Cardiac muscle cell (in vitro differentiated cells and primary cell): ENCODE measurements at places on chromosomes 4 and X.

DNA sequence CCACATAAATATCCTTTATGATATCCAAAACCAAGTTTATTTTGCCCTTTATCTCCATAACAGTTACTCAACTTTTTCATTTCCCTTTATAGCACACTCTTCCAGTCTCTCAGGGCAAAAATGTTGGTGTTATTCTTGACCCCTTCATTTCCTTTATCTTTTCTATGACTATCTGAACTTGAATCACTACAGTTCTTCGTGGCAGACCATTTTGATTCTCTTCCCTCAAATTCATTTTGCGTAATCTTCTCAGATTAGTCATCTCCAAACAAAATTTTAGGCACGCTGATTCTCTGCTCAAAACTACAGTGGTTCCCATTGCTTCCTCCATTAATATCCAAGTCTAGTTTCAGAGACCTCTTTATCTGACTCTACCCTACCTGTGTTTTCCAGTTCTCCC lies 26.1 kb downstream of the RUFY3 start:
- no peak for DNase-seq

DNA sequence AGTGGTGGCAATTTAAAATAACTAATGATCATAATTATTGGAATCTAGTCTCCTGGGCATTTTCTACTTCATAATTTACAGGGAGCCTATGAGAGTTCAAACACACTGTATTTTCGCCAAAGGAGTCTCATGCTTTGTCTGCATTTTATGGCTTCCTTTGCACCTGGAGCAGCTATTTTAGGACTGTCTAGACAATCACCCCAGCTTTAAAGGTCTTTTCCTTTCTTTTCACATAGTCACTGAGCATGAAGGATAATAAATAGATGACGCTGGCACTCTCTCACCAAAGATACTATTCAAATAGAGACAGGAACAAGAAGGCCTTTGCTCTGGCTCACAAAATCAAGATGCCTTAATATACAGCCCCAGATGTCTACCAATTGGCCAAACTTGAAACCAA lies 43.0 kb downstream of the AMELX start:
- DNase-seq: no peak

GRCh38 chr4:94680176-94680862 lies 77.4 kb upstream of the BMPR1B start:
- peak; percentile 42 for DNase-seq

GRCh38 chr4:14087921-14088320 lies 460.4 kb upstream of the BOD1L1 start:
- DNase-seq: no peak

DNA sequence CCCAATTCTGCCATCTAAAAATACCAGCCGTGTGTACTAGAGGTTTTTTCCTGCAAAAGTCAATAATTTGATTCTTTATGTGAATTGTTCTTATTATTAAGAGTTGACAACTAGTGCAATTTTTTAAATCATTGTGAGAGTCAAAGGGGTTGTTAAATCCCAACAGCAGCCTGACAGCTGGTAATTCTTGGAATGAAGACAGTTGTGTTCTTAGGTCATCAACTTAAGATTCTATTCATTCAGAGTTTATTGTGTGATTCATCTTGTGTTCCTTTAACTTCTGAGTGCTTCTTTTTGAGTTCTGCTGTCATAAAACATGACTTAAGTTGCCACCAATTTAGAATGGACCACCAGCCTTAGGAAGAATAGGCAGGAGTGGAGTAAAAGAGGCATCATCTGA lies 329.0 kb downstream of the NAF1 start:
- DNase-seq: no peak

DNA sequence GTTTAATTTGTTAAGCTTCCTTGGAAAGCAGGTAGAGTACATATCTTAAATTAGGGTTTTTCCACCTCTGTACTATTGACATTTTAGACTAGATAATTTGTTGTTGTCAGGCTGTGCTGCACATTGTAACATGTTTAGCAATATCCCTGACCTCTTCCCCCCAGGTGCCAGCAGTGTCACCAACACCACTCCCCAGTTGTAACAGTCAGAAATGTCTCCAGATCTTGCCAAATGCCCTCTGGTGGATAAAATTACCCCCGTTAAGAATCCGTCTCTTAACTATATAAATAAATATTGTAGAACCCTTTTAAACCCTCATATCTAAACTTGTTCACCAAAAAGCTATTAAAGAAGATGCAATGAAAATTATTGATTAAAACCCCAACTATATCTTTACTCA lies 161.5 kb downstream of the ARHGAP6 start:
- DNase-seq: no peak

- DNase-seq: peak; percentile 41
Observed at GRCh38 chrX:31260351-31260750, 188.5 kb upstream of the FTHL17 start.

GRCh38 chrX:1249101-1249887 lies 19.3 kb upstream of the CSF2RA start:
- DNase-seq: peak; percentile 82

- DNase-seq: peak; percentile 7
Observed at GRCh38 chrX:40173143-40174000, 75.6 kb upstream of the BCOR start.

DNA sequence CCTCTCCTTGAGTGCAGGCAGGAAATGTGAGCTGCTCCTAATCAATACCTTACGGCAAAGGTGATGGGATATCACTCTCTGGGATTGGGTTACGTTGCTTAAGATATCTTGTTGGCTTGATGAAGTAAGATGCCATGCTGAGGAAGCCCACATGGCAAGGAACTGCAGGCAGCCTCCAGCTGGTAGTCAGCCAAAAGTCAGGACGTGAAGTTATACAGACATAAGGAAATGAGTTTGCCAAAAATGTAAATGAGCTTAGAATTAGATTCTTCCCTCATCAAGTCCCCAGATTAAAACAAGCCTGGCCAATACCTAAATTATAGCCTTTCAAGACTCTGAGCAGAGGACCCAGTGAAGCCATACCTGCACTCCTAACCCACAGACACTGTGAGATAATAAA lies 155.0 kb downstream of the QDPR start:
- DNase-seq: no peak

DNA sequence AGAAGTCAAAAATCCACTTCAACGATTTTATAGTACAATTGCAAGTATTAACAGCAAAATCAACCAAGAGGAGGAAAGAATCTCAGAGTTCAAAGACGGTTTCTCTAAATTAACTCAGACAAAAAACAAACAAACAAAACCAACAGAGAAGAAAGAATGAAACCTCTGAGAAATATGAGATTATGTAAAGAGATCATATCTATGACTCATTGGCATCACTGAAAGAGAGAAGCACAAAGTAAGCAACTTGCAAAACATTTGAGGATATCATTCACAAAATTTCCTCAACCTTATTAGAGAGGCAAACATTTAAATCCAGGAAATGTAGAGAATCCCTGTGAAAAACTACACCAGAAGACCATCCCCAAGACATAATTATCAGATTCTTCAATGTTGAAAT lies 370.4 kb downstream of the INPP4B start:
- peak; percentile 22 for DNase-seq

- DNase-seq: peak; percentile 79
Observed at GRCh38 chr4:27010334-27010940, 149.8 kb downstream of the STIM2 start.

DNA sequence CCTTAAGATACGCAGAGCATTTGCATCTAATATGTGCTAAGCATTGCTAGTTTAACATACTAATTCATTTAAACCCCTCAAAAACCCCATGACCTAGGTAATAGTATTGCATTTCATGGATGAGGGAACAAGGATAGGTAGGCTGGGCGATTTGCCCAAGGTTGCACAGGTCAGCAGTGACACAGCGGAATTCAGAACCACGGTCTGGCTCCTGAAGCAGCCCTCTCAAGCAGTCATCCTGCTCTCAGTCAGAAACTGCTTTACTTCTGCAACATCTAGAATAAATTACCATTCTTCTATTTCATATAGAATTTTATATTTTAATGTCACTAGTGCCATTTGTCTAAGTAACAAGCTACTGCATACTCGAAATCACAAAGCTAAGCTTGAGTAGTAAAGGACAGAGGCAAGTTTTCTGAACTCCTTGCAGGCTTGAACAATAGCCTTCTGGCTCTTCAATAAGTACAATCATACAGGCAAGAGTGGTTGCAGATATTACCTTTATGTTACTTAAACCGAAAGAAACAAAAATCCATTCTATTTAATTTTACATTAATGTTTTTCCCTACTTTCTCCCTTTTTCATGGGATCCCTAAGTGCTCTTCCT lies 555 bp upstream of the SPP1 start:
- peak; percentile 27 for DNase-seq

DNA sequence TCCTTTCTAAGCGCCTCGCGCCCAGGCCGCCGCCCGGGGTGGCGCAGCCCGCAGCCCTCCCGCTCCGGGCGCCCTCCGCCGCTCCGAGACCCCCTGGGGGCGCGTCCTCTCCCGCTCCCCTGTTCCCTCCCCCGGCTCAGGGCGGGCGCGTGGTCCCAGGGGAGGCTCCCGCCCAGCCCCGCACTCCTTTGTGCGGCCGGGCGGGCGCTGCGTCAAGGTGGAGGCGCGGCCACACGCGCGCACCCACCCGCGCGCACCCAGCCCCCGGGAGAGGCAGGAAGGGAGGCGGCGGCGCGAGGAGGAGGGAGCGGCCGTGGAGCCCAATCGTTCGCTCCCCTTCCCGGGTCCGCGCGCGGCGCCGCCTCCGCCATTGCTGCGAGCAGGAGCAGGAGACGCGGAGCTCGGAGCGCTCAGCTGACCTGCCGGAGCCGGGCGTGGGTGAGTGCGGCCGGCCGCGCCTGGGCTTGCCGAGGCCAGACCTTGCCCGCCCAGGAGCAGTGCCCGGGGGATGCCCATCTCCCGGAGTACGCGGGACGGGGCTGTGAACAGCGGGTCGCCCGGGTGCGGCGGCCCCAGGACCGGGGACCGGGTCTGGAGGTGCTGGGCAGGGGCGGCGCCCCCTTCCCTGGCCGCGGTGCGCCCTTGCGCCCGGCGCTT lies at the start of gene NSG1:
TSS of gene NSG1 (plus strand) at position 367 of the 657 bp plus-strand sequence. CDS start 528 bp downstream, outside the sequence.
- peak; percentile 57 for DNase-seq

GRCh38 chr4:8266508-8266907 lies 3.0 kb upstream of the HTRA3 start:
- DNase-seq: no peak

DNA sequence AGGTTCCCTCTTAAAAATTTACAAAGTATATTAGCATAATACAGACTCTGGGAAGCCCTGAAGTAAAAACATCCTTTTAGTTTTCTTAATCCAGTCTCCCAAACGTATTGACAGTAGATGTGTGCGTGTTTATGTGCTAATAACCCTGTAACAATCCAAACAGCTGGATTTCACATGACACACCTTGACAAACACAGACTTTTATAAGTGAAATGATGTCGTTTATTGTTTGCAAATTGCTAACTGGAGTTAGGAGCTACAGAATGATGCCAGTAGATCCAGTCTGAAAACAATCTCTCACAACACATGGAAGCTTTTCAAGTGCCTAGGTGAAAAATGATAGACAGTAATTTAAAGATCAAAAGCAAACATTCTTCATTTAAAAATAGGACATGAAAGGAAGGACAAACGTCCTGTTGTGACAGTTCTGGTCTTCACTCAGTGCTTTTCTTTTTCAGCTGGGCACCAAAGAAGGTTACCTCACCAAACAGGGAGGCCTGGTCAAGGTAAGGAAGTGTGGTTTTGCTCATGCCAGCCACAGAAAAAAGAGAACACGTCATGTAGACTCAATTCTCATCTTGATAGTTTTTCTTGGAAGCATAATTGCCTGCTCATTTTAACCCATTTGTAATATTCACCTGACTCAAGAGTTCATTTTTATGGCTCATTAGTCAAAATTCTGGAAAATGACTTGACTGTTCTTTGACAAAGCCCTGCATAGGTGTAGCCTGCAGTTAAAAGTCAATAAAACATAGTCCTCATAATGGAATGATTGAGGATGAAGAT lies 32.9 kb downstream of the LAMTOR3 start:
- no peak for DNase-seq

GRCh38 chr4:12139296-12139695 lies 710.6 kb upstream of the HS3ST1 start:
- DNase-seq: peak; percentile 35

DNA sequence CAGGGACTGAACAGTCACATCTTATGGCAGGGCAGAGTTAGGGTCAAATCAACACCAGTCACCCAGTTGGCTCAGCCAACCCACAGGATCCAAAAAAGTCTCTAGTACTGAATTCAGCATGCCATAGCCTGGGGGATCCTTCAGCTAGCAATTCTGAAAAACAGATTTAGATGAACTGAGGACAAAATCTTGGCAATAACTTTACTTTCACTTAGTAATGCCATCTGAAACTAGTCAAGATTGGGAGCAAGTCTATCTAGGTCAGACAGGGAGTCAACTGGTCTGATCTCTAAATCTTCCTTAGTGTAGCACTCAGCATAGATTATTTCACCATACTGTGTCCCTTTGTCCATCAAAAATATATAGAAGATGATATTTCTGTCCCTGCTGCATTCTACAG lies 76.0 kb downstream of the HHIP start:
- no peak for DNase-seq

DNA sequence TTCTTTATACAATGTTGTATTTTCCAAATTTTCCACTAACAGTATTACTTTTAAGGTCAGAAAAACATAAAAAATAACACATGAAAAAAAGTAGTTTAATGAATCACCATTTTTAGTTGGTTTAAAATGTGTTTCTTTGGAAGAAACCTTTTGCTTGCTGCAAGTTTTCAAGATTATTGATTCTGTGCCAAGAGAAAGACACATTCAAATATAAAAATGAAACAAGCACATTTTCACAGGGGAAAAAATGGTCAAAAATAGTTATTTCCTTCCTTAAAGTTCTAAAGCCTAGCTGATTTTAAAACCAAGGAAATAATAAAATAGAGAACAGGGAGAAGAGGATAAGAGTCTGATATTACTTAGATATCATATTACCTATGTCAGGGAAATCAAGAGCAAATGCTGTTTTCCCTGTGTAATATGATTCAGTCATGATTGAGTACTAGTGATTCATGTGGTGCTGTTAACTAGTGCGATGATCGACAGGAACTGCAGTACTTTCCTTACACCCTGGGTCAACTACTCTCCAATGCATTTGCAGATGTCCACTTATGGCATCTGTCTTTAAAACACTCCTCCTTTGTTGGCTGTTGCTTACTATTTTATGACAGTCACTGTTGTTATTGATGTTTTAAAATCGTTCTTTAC lies 103.8 kb downstream of the CAMK2D start:
- no peak for DNase-seq

DNA sequence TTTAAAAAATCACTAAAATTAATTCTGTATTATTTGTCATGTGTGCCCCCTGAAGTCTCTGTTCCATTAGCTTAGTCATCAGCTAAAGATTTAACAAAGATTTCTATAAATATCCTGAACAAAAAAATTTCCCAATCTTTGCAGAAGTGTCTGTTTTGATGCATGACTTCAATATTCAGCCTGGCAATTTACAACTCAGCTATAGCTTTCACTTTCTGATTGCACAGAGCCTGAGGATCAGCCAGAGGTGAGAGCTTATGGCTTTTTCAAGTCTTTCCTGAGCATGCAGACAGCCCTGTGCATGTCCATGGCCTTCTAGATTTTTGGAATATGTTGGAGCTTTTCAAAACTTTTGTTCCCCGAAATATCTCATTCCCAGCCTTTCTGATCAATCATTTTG lies 420.1 kb downstream of the ZNF674 start:
- DNase-seq: no peak

- DNase-seq: no peak
Observed at GRCh38 chr4:18533262-18533775, 511.8 kb upstream of the LCORL start.

GRCh38 chr4:127772769-127773671 lies 9.1 kb upstream of the HSPA4L start:
- no peak for DNase-seq

- DNase-seq: no peak
Observed at GRCh38 chrX:31796624-31797023, 724.8 kb upstream of the FTHL17 start.
